ENCODE measurements at places on chromosomes 2 and 18. TPM values are rescaled to one million over a fixed set of nuclear protein-coding genes. Genes with fewer than 3 reads are reported as not detected.

GRCh38 chr2:241551998-241552737 is 6.4 kb upstream of the BOK start:
- H3K4me3 ChIP-seq, result no peak overlapping the region
- H3K4me1 ChIP-seq, result peaks cover 13% of the 10 kb centered on the region
- H3K27ac ChIP-seq, result no peak overlapping the region
- H3K27me3 ChIP-seq, result no peaks in the 10 kb centered on the region
- H3K36me3 ChIP-seq, result no peaks in the 10 kb centered on the region
- DNase-seq, result no peak

GRCh38 chr2:100071335-100072043 is 70.9 kb downstream of the AFF3 start:
- no peaks in the 10 kb centered on the region for H3K4me1 ChIP-seq
- H3K36me3 ChIP-seq, result no peaks in the 10 kb centered on the region
- DNase-seq, result no peak
- no peak overlapping the region for H3K27ac ChIP-seq

GRCh38 chr18:55695091-55695490 is 107.1 kb upstream of the TCF4 start:
- H3K36me3 ChIP-seq, result no peaks in the 10 kb centered on the region
- no peak for DNase-seq
- no peak overlapping the region for H3K27ac ChIP-seq
- H3K4me3 ChIP-seq, result no peak overlapping the region

GRCh38 chr2:154620471-154620870 is 78.0 kb upstream of the KCNJ3 start:
- no peaks in the 10 kb centered on the region for H3K36me3 ChIP-seq
- no peak for DNase-seq
- H3K27me3 ChIP-seq, result no peaks in the 10 kb centered on the region
- H3K4me1 ChIP-seq, result no peaks in the 10 kb centered on the region

DPP4 gene
- total RNA-seq, result 199 TPM

All from Caco-2 (cell line).